Hematopoietic multipotent progenitor cell (in vitro differentiated cells): ENCODE measurements at places on chromosomes 16 and 17. TPM values are rescaled to one million over a fixed set of nuclear protein-coding genes. Genes with fewer than 3 reads are reported as not detected.

- no peak for DNase-seq
These were observed 8.5 kb upstream of the YPEL3 start for GRCh38 chr16:30104492-30104891.

- no peak for DNase-seq
These were observed 546.4 kb upstream of the SALL1 start for GRCh38 chr16:51697454-51697853.

DNA sequence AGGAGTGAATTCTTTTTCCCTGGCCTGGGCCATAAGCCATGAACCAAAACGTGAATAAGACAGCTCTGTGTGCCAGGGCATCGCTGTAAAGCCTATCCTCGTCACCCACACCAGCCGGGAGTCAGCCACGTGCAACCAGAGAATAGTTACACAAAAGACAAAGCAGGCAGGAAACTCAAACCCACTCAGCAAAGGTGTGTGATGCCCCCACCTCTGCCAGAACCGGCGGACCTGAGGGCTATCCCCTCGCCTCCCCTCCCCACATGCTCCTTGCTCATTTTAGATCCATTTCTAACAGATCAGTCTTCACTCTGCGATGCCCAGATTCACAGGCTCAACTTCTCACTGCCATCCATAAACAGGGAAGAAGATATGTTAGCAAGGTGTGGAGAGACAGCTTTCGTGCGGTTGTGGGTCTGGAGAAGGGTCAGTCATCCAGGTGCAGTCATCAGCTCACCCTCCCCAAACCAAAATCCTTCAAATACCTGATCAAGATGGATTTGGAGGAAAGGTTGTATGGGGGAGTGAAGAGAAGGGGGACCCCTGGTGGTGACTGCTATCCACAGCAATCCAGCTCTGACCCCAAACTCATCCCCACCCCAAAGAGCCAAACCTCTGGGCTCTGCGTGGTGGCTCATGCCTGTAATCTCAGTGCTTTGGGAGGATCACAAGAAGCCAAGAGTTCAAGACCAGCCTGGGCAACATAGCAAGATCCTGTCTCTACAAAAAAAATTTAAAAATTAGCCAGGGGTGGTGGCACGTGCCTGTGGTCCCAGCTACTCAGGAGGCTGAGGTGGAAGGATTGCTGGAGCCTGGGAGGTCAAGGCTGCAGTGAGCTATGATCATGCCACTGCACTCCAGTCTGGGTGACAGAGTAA, 219.2 kb downstream of the C16orf78 start:
- peak; percentile 61 for DNase-seq

DNA sequence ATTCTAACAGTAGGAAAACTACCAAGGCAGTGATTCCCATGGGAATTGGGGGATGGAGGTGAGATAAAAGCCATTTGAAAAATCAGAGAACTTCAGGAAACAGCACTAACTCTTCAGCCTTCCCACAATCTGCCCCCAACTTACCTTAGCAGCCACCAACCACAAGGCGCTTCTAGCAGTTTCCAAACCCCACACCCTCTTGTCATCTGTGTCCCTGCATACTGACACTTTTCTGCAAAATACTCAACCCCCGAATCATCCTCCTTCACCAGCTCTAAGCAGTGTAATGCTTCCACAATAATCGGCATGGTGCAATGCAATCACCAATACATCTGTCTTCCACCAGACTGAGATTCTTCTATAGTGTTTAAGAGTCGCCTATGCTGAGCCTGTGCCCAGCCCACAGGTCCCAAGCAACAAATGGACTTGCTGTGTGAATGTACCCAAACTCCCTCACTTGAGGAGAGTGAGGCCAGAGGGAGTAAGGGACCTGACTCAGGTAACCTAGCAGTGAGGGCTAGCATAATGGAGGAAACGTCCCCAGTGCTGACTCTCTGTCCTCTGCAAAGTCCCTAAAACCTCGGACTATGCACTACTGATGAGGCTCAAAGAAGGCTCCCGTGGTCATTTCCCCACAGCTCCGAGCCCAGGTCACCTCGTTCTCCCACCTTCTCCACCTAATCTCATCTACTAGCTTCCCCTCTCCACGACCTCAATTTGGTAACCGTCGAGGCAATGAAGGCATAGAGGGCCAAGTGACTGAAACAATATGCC, 943 bp downstream of the DYNC1LI2 start:
- DNase-seq = no peak

DNA sequence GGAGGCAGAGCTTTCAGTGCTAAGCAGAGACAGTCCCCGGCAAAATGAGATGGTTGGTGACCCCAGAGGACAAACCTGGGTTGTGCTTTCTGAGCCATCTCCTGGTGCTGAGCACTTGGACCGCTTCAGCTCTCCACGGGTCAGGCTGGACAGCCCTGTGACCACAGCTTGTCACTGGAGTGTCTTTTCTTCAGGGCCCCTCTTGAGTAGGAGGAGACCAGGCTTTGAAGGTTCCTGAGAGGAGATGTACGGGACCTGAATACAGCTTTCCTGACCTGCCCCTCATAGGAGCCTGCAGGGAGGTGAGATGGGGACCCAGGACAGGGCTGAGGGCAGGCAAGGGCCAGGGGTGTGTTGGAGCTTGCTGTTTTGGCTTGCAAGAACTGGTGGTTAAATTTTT, 17.8 kb upstream of the ADGRG1 start:
- DNase-seq = no peak

DNA sequence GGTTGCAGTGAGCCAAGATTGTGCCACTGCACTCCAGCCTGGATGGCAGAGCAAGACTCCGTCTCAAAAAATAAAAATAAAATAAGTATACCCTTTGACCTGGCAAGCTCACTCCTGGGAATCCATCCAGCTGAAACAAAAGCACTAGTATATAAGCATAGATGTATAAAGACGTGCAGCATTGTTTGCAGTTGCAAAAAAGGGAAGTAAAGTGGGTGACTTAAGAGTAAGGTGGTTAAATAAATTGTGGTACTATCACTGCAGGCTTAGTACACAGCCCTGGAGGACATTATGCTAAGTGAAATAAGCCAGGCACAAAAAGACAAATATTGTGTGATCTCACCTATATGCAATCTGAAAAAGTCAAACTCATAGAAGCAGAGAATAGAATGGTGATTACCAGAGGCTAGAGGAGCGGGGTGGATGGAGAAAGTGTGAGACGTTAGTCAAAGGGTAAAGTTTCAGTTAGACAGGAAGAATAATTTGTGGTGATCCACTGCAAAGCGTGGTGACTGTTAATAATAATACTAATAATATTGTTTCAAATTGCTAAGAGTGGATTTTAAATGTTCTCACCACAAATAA, 113.0 kb downstream of the MYO1D start:
- no peak for DNase-seq

- DNase-seq = no peak
These were observed 120.1 kb downstream of the RAB11FIP4 start for GRCh38 chr17:31511580-31511979.

DNA sequence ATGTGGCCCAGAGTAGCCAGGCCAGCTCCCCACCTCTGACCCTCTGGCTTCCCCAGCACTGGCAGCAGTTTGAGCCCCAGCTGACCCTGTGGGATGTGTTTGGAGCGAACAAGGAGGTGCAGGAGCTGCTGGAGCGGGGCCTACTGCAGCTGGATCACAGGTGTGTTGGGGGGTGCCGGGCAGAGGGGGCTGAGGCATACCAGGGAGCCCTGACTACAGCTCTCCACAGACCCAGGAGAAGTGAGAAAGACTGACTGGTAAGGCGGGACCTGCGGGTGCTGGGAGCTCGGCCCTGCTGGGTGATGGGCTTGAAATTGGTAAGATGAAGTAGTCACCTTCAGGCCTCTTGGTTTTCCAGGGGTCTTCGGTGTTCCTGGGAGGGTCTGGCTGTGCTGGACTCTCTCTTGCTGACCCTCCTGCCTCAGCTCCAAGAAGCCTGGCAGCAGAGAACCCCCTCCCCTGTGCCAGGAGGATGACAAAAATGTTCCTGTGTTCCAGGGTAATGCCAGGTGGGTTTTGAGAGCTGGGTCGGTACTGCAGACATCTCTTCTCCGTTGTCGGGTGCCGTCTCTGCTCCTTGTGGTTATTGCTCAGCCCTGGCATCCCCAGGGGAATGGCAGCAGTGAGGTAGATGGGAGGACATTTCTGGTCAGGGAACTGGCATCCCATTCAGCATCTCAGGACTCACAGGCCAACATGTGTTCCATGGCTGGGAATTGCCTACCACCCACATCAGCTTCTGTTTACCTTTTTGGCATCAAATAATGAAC, 5.9 kb downstream of the RSAD1 start:
- no peak for DNase-seq

GRCh38 chr17:1379930-1380313, 20.1 kb downstream of the YWHAE start:
- no peak for DNase-seq

GRCh38 chr16:84851192-84852127, 31.7 kb downstream of the CRISPLD2 start:
- no peak for DNase-seq

Gene TEKT5
- under 0.01 TPM for total RNA-seq

GRCh38 chr17:42049834-42050392, 488 bp downstream of the C17orf113 start:
- no peak for DNase-seq

DNA sequence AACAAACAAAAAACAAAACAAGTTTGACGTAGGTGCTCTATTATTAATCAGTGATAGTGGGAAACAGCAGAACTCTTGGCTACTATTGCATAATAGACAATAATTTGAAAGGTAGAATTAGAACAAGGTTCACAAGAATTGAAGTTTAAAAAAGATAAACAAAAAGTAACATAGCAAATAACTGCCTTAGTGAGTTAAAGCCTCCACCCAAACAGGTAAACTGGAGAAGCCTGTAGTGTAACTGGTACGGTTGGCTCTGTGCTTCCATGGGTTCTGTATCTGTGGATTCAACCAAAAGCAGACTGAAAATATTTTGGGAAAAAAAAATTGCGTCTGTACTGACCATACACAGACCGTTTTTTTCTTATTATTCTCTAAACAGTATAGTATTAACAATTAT, 38.5 kb downstream of the MBTD1 start:
- no peak for DNase-seq

DNA sequence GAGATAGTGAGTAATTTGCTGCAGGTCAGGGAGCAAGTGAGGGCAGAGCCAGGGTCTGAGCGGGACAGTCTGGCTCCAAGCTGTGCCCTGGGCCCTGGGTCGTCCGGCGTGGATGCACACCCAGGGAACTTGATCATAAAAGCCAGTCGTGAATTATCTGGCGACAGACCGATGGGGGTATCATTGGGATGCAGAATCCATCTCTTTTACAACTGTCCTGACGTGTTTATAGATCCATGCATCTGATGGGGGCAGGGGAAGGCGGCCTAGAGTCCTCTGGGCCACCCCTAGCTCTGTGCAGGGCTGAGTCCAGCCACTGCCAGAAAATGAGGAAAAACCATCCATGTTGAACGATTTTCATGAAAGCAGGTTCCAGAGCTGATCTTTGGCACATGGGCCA, 332.8 kb downstream of the C16orf95 start:
- no peak for DNase-seq

Gene VTN
- not detected for total RNA-seq

DNA sequence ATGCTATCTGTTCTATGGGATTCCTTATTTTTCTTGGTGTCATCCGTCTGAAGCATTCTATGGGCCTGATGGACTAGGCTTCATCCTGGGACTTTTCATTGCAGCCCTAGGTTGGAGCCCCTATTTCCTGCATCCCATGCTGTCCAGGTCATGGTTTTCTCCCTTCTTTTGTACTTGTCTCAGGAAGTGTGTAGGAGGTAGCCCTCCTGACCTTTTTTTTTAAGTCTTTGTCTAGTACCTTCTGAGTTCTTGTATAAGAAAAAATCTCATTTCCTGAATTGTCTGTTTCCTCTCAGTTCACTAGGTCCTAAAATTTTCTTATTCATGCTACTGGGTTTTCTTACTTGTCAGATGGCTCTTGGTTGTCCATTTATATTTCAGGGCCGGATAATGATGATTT, 6.0 kb downstream of the NDEL1 start:
- DNase-seq = no peak

DNA sequence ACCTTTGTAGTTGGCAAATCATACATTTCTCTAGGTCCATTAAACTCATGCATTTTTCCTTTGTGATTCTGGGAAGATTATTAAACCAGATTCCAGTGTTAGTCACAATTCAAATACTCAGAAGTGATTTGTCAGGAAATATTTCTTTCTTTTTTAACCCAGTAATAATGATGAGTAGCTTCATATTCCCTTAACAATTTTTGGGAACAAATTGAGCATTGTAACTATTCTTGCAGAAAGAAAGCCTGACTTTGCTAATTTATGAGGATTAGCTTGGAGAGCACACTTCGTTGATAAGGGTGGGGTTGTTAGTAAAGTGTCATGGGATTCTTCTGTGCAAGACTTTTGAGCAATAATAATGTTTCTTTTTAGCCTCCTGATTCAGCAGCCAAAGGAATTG, 18.7 kb upstream of the KRT24 start:
- DNase-seq = no peak

DNA sequence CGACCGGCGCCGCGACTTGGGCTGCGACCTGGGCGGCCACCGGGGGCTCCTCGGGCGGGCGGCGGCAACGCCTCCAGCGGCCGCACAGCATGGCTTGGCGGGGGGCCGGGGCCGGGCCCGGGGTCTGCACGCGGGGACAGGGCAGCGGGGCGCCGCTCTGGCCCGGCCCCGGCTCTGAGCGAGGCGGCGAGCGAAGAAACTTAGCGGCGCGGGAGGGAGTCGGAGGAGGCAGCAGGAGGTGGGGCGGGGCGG, at the start of gene PLCD3:
TSS of gene PLCD3 (minus strand) at position 196 of the 252 bp plus-strand sequence. CDS start at position 91, 105 bp downstream.
- DNase-seq = no peak

Gene MPRIP
- 127 TPM for total RNA-seq

GRCh38 chr17:76716146-76716838, 5.5 kb upstream of the MXRA7 start:
- DNase-seq = no peak

GRCh38 chr16:82682767-82683166, 56.0 kb downstream of the CDH13 start:
- no peak for DNase-seq

Gene ALOX15B
- total RNA-seq = 5.1 TPM

Gene TRPV3
- under 0.01 TPM for total RNA-seq

Gene CNTNAP4
- total RNA-seq = not detected

- DNase-seq = no peak
These were observed 64.8 kb downstream of the SEC14L1 start for GRCh38 chr17:77205396-77206125.

DNA sequence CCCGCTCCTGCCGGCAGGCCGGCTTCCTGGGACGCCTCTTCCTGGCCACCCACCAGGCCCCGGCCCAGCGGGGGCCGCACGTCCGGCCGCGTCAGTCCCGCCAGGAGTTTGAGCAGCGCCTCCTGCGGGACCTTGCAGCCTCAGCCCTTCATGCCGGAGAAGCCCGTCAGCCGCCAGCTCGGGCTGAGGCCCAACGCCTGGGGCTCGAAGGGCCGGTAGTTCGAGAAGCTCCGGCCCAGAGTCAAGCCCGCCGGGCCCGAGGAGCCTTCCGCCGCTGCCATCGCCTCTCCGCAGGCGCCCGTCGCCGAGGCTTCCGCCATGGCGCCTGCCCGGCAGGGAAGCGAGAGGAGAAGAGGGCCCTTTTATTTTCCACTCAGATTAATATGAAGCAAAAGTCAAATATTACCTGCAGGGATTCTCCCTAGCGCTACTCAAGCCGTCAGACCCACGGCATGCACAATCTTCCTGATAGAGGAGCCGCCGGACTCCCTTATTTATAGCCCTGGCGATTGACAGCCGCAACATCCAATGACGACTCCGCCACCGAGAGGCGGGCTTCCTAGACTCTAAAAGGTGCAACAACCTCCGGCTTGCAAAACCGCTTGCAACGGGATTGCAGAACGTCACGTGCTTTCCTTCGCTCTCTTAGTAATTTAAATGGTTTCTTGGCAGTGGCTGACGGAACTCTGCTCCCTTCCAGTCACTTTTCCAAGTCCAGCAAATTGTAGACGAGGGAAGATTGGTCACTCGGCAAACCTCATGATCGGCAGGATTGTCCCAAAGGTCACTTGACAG, at the start of gene SEPHS2:
TSS of gene SEPHS2 (minus strand) at position 467 of the 795 bp plus-strand sequence. CDS start at position 320, 147 bp downstream.
- peak; percentile 95 for DNase-seq

Gene CDC42EP4
- 11.8 TPM for total RNA-seq

GRCh38 chr17:4502466-4503154, 3.9 kb downstream of the SPNS2 start:
- no peak for DNase-seq
